ENCODE measurements at places on chromosomes 6 and 20. TPM values are rescaled to one million over a fixed set of nuclear protein-coding genes. Genes with fewer than 3 reads are reported as not detected.

The LAMA2 gene
- total RNA-seq, result 3.1 TPM

The TRERF1 gene
- total RNA-seq, result 7.3 TPM

The NPBWR2 gene
- not detected for total RNA-seq

The SEL1L2 gene
- total RNA-seq, result not detected

The HCK gene
- 2.9 TPM for total RNA-seq

The MYLK2 gene
- 0.12 TPM for total RNA-seq

The LY86 gene
- total RNA-seq, result 0.48 TPM

The CDH4 gene
- total RNA-seq, result not detected

The BYSL gene
- 16.2 TPM for total RNA-seq

The JPH2 gene
- 1.0 TPM for total RNA-seq

The PPIL1 gene
- total RNA-seq, result 25.5 TPM

The OGFRL1 gene
- 19.0 TPM for total RNA-seq

The PPARD gene
- 38.5 TPM for total RNA-seq

The FAM217A gene
- not detected for total RNA-seq

The SLC35D3 gene
- total RNA-seq, result not detected

The KIAA1755 gene
- 0.32 TPM for total RNA-seq

The TTBK1 gene
- total RNA-seq, result not detected

The RAB23 gene
- total RNA-seq, result 2.4 TPM

The PPP1R14C gene
- total RNA-seq, result 36.0 TPM

The HNF4A gene
- not detected for total RNA-seq

The GLP1R gene
- 0.08 TPM for total RNA-seq

The PDE10A gene
- 0.72 TPM for total RNA-seq

The UNC5CL gene
- total RNA-seq, result 0.56 TPM

The MYCT1 gene
- 1.6 TPM for total RNA-seq

The SALL4 gene
- total RNA-seq, result 0.44 TPM

The HLA-DMB gene
- total RNA-seq, result 5.5 TPM

The ENPP4 gene
- total RNA-seq, result 0.80 TPM

The IL20RA gene
- 13.3 TPM for total RNA-seq

The OR12D1 gene
- total RNA-seq, result not detected

The F13A1 gene
- total RNA-seq, result 2.8 TPM

The TNFAIP3 gene
- total RNA-seq, result 8.8 TPM

The LY6G5C gene
- total RNA-seq, result 0.72 TPM

The ENPP1 gene
- total RNA-seq, result 0.36 TPM

The RUNX2 gene
- total RNA-seq, result 2.5 TPM

The PREP gene
- total RNA-seq, result 21.8 TPM

The GRM1 gene
- total RNA-seq, result not detected

The OSBPL2 gene
- 58.5 TPM for total RNA-seq

The ZNF831 gene
- total RNA-seq, result 0.28 TPM

The RAE1 gene
- 22.8 TPM for total RNA-seq

The IPCEF1 gene
- total RNA-seq, result 1.8 TPM

The GABRR1 gene
- total RNA-seq, result 0.24 TPM

The PSORS1C2 gene
- total RNA-seq, result 0.40 TPM

The KIF6 gene
- total RNA-seq, result 0.24 TPM

The C20orf204 gene
- 0.88 TPM for total RNA-seq

The RCAN2 gene
- 1.00 TPM for total RNA-seq

The METTL24 gene
- total RNA-seq, result not detected

The FOXC1 gene
- total RNA-seq, result 6.5 TPM

The EDN1 gene
- 0.76 TPM for total RNA-seq

The FAM229B gene
- total RNA-seq, result 5.1 TPM

The BCLAF1 gene
- 80.9 TPM for total RNA-seq

The RNF39 gene
- total RNA-seq, result 2.6 TPM

The C20orf144 gene
- total RNA-seq, result not detected

The SLC16A10 gene
- total RNA-seq, result 0.24 TPM

The CST2 gene
- not detected for total RNA-seq

The PERP gene
- 675 TPM for total RNA-seq

The MTFR2 gene
- 4.3 TPM for total RNA-seq

The PCSK2 gene
- total RNA-seq, result 0.12 TPM

The KCNG1 gene
- 9.9 TPM for total RNA-seq

The EDN3 gene
- total RNA-seq, result 5.9 TPM
